ENCODE measurements at places on chromosomes 4 and X.

DNA sequence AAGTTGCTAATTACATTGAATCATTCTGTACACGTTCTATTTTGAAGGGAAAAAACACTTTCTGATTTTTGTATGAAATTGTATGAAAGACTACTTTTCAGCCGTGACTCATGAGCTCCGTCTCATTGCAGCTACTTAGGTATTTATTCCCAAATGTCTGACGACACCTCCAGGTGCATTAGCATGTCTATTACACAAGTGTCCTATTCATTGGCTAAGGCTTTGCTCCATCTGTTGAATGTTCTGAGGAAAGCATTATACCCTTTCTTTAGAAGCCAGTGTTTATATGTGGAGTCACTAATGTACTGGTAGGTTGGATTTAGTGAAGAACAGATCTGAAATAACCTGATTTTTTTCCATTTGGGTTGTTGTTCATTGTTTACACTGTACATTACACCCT, 51.8 kb downstream of the MAP7D3 start:
- no peak for DNase-seq

- DNase-seq: no peak
Observed at GRCh38 chrX:13087322-13088155, 43.1 kb upstream of the FAM9C start.

DNA sequence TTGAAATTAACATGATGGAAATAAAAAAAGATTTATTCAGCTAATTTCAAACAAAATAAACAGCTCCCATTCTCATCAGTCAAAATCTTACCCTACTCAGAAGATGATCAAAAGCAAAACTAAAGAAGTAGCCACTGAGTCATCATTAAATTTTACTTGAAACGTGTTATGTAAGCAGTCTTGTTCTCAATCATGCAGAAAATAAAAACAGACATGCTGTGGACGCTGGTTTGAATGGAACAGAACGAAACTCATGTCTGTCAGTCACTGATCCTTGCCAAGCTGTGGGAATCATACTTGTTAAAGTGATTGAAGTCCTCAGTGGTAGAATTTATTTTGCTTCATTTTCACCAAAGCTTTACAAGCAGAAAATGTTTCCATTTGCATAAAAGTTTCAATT, 77.2 kb upstream of the TLR3 start:
- DNase-seq: no peak

DNA sequence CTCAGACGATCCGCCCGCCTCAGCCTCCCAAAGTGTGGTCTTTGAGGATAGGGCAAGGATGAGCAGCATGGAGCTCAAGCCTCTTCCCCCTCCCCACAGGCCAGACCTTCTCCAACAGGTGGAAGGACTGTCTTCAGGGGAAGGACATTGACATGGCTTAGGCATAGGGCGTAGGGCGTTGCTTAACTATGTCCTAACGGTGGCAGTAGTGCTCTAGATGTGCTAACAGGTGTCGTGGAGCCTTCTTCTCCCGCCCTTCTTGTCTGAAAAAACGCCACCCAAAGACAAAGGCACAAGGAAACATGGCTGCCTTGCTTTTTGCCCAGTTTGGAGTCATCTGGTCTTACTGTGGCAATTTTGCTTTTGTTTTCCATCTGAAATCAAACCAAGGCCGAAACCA, 219.8 kb downstream of the OR13H1 start:
- DNase-seq: peak; percentile 4

DNA sequence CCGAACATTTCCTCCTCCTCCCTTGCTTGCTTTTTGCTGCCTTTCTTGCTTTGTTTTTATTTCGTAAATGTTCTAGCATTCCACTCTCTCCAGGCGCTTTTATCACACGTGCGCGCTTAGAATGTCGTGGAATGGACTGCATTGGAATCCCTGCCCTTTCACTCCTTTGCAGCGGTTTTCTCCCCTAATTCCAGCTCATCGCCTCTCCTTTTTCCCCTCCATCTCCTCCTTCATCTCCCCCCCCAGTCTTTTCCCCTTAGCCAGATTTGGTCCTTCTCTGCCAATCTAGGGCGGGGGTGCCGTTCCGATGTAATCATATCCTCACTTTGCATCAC, 579 bp downstream of the OGT start:
- no peak for DNase-seq

- no peak for DNase-seq
Observed at GRCh38 chr4:4247696-4248028, 361 bp downstream of the TMEM128 start.

DNA sequence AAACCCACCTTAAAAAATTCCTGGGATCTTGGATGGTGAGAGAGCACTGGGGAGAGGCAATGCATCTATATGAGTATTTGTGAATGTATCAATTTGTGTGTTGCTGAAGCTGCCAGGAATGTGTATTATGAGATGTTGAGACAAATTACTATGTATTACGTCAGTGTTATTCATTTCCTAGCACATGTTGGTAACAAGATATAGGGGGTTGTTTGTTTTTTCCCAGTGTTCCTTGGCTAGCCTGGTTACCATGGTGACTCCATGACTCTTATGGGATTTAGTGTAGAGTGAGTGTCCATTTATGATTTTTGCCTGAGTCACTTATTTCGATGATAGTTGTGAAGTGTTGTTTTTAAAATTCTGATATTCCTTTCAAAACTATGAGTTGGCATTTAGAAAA, 65.6 kb downstream of the RAB40A start:
- DNase-seq: no peak

GRCh38 chr4:95295157-95295556, 253.6 kb downstream of the UNC5C start:
- no peak for DNase-seq

GRCh38 chr4:158769175-158769921, 522 bp downstream of the FNIP2 start:
- peak; percentile 63 for DNase-seq

DNA sequence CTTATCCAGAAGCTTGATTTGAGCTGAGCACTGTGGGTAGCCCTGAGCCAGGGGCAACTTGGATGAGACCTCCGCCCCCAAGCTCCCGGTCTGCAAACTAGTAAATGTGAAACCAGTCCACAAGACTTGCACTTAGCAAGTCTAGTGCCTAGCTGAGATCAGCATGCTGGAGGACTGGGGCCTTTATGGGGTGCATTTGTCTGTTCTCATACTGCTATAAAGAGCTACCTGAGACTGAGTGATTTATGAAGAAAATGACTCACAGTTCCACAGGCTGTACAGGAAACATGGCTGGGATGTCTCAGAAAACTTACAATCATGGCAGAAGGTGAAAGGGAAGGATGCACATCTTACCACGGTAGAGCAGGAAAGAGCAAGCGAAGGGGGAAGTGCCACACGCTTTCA, 42.1 kb upstream of the HOPX start:
- no peak for DNase-seq

DNA sequence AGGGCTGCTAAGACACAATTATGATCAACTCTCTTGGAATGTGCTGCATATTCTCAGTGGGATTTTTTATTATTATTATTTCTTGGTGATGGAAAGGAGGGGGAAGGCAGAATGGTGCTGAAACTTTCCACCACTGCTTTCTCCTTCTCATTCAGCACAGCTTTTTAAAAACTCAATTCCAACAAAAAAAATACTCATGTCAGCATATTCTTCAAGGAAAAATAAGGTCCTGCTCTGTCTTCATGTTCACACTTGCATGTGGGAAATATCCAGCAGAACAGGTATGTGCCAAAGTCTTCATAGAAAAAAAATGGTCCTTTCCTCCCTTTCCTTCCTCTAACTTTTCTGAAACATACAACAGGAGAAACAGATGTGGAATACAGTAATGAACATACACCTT, 144.0 kb upstream of the ADAMTS3 start:
- DNase-seq: no peak

- no peak for DNase-seq
Observed at GRCh38 chrX:45070116-45071007, 130.3 kb downstream of the DIPK2B start.

DNA sequence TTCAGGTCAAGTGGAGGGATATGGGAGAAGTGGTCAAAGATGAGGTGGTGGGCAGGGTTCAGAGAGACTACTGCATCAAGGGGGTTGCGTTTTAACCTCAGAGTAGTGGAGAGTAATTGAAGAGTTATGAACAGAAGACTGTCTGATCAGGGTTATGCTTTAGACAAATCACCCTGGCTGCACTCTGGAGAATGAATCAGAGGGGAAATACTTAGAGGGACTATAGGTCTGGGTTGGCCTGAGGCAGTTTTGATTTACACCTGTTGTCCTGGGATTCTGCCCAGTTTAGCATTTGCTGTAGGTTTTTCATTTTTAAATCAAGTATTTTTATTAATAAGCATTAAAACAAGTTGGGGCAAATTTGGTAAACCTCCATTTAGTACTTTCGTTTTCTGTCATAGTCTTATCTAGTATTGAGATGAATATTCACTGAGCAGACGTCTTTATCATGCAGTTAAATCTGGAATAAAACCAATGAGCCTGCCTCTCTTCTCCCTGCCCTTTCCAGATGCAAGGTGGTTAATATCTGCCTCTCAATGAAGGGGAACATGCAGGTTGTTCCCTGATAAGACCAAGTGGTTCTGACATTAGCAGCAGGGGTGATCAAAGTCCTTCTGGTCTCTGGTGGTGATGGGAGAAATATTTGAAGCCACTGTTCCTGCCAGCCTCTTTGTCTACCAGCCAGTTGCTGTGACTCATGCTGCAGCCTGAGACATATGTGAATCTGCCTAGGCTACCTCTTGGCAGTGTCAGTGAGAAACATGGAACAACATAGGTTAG, 116.0 kb upstream of the RPS6KA3 start:
- DNase-seq: no peak

DNA sequence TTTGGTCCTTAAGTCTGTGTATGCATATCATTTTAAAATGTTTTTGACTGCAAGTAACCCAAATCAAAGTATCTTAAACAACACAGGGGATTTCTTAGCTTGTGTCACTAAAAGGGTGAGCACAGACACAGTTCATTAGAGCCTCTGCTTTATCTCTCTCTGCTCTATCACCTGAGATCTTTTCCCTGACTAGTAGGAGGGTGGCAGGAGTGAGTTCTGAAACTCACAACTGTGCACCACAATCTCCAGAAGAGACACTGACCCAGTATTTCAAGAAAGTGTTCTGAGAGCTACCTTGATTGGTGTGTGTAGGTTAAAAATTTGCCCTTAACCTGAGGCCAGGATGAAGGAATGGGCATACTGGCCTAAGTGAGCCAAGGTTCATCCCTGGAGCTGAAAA, 24.8 kb downstream of the CCSER1 start:
- DNase-seq: no peak

GRCh38 chr4:168531305-168531704, 34.5 kb downstream of the PALLD start:
- DNase-seq: no peak

GRCh38 chr4:140351093-140352075, 22.1 kb upstream of the SCOC start:
- peak; percentile 10 for DNase-seq

DNA sequence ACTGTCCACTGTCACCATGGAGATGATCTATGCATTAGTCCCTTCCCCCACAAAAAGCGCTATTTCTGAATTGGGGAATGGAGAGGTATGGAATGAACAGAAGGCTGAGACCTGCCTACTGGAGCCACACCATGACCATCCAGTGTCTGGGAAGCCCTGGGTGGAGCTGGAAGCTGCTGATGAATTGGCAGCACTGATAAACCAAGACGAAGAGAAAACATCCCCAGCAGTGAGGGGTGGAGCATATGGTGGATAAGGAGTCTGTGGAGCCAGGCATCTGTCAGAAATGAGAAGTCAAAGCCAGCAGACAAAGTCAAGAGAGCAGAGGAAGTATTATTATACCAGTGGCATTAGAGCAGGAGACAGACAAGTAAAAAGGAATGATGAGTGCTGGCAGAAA, 13.2 kb downstream of the CC2D2A start:
- DNase-seq: no peak

DNA sequence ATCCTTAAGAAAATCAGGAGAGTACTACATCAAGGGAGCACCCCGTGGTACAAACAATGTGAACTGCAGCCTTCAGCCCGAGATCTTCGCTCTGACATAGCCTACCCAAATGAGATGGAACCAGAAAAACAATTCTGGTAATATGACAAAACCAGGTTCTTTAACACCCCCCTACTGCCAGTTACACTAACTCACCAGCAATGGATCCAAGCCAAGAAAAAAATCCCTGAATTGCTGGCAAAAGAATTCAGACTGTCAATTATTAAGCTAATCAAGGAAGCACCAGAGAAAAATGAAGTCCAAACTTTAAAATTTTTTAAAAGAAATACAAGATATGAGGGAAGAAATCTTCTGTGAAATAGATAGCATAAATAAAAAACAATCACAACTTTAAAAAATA, 101.7 kb upstream of the KLF8 start:
- no peak for DNase-seq

- DNase-seq: no peak
Observed at GRCh38 chrX:23954396-23954795, 46.6 kb downstream of the CXorf58 start.

DNA sequence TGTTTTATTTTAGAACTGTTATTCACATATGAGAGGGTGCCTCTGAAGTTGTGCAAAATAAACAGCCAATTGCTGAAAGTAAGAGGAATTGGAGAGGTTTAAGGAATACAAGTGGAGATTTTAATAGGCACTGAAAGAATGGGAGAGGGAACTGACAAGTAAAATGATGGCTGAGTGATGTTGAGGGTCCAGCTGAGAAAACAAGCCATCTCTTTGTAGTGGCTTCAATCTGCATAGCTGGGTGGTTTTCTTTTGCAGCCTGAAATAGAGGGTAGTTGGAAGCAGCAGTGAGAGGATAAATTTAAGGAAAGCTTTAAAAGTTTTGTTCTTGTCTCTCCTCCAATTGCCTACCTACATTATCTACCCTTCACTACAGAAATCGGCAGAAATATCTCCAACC, 106.7 kb upstream of the DGKK start:
- DNase-seq: no peak

DNA sequence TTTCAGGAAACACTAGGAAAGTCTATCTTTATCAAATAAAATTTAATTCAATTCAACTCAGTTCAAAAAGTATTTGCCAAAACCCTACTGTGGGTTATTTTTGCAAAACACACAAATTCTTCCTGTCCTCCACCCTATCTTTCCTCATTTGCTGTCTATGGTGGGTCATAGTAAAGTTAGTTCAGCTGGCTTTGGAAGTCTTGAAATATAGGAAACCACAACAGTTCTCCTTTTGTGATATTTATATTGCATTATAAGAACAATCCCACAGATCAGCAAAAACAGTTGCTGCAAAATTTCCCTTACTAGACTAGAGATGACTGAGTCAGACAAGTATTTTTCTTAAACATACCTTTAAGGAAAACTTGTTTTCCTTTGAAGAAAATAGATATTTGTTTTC, 22.2 kb downstream of the CYBB start:
- DNase-seq: no peak

GRCh38 chr4:147101678-147102077, 156.0 kb upstream of the TTC29 start:
- no peak for DNase-seq

DNA sequence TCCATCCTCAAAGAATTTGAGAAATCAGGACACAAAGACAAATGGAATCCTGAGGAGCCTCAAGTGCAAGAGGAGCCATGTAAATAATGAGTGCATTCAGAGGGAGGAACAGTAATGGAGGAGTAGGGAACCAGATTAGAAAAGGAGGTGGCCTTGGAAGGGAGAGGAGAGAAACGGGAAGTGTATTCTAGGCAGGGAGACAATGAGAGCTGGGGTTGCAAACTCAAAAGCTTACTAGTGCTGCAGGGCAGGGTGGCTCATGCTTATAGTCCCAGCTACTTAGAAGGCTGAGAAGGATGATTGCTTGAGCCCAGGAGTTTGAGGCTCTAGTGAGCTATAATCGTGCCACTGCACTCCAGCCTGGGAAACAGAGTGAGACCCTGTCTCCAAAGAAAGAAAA, 113.2 kb upstream of the LSM6 start:
- DNase-seq: no peak

GRCh38 chr4:48896845-48897244, 9.7 kb downstream of the OCIAD2 start:
- DNase-seq: no peak

GRCh38 chr4:150152766-150153165, 74.5 kb downstream of the DCLK2 start:
- no peak for DNase-seq

Data from nucleus accumbens (tissue), 56 donors.